Left kidney (tissue), 8 donors: ENCODE measurements at places on chromosomes 12 and 14.

DNA sequence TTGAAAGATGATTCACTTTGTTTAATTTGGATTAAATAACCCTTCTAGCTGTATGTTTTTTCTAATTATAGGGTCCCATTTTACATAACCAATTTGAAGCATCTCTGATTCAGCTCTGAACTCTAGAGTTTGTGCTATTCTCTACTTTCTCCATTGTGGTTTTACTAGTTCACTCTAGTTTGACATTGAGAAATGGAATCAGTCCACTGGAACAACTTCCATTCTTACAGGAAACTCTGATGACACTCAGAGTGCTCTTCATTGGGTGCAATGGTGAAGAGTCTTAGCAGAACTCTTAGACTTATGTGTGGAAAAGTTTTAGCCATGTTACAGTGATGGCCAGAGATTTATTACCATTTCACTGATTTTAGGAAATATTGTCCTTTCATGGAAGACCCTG, 140.7 kb downstream of the DYRK2 start:
- no peak for DNase-seq

DNA sequence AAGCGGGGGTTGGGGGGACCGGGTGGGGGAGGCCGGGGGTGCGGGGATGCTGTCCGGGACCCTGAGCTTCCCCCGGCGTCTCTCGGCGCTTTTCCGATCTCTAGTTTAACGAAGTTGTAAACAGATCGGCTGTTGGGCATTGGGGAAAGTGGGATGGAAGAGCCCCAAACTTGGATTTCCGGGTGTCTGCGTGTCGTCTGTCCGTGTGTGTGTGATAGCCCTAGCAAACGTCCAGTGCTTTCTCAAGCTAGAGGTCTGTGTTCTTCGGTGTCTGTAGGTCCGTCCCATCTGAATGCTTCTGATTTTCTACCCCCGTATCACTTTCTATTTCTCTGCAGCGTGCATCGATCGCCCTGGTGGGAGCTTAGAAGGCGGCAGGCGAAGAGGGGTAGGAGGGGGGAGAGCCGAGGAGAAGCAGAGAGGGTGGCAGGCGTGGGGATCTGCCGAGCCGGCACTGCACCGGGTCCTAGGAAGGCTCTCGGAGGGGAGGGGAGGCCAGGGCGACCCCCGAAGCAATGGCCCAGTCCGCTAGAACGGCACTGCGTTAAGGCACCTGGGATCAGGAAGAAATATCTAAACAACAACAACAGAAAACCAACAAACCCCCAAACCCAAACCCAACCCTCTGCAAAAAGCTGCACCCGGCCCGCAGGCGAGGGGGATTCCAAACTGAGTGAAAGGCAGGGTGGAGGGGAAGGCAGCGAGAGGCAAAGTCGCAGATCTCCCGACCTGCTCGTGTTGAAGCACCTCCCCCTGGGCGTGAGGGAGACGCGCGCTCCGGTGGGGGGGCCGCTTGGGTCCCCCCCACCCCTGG, 1.0 kb downstream of the KCNA1 start:
- DNase-seq = peak; percentile 1

- DNase-seq = no peak
Observed at GRCh38 chr12:115411121-115411520, 727.1 kb upstream of the TBX3 start.

GRCh38 chr12:25301798-25302197, 51.1 kb upstream of the KRAS start:
- DNase-seq = no peak

DNA sequence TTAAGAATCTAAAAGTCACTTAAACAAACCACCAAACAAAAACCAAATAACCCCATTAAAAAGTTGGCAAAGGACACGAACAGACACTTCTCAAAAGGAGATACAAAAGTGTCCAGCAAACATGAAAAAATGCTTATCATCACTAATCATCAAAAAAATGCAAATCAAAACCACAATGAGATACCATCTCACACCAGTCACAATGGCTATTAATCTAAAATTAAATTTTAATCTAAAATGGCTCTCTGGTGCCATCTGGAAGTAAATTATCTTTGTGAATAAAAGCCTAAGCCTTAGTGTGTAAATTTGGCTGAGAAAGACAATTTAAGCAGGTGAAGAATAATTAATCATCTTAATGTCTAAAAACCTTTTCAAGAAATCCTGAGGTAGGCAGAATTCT, 204.5 kb upstream of the PPFIA2 start:
- no peak for DNase-seq

- no peak for DNase-seq
Observed at GRCh38 chr12:43675048-43675904, 83.3 kb downstream of the PUS7L start.

DNA sequence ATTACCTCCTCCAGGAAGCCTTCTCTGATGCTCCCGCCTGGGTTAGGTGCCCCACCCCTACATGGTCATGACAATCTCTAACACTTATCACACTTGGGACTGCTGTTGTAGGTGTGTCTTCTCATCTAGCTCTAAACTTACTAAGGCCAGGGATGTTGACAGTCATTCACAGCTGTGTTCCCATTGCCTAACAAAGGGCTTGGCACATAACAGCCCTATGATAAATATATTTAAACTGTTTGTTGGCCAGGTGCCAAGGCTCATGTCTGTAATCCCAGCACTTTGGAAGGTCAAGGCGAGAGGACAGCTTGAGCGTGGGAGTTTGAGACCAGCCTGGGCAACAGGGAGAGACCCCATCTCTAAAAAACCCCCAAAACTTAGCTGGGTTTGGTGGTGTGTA, 98.8 kb upstream of the RGS6 start:
- no peak for DNase-seq

- DNase-seq = no peak
Observed at GRCh38 chr12:85828576-85828975, 7.6 kb downstream of the RASSF9 start.

DNA sequence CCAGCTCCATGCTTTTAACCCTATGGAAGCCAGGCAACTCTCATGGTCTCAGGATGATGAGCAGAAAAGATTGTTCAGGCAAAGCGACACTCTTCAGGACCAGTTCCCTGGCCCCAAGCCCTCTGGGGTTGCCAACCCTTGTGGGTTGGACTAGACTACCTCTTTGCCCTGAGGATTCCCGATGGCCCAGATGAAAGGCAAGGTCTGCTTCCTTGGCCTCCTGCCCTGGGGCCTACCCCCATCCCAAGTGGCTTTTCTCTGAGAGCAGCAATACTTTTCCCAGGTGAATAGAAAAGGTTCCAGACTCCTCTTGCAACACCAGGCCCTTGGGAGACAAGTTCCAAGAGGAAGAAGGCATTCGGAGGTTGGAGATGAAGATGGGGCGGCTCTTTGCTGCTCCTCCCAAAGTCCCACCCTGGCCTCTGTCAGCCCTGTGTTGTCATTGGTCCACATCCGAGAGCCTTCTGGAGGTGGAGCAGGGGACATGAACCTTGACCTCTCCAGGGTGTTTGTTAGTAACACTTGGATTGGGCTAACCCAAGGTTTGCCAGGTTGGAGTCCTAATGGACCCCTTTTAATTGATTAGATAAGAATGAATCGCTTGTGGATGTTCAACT, 131.1 kb downstream of the GCH1 start:
- DNase-seq = no peak

DNA sequence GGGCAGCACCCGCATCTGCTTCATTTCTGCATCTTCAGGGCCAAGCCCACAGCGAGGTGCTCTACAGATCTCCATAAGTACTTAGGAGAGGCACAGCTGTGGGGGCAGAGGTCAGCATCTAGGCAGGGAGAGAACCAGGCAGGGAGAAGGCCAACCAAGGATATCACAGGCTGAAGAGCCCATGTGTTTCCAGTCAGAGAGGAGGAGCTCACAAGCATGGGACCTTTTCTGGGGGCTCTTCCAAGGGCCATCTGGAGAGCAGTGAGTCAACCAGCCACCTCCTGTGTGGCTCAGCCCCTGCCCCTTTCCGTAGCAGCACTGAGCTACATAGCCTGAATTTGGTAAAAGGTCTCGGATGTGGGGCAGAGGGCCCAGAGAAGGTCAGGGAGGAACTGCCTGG, 78.5 kb downstream of the ARL6IP4 start:
- DNase-seq = no peak

DNA sequence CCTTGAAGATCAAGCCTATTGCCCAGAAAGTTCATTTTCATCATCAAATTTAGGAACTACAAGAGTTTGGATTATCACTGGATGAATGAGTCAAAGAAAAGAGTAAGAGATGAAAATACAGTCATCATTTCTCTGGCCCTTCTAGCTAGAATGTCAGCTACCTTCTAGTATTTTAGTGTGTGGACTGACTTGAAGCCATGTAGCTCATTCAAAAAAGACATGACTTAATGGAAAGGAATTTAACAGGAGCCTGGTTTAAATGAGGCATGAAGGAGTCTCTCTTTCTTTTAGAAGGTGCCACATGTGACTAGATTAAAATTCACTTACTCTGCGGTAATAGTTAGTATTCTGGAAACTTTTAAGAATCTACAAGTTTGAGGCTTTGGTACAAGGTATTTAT, 7.1 kb downstream of the PTHLH start:
- no peak for DNase-seq

DNA sequence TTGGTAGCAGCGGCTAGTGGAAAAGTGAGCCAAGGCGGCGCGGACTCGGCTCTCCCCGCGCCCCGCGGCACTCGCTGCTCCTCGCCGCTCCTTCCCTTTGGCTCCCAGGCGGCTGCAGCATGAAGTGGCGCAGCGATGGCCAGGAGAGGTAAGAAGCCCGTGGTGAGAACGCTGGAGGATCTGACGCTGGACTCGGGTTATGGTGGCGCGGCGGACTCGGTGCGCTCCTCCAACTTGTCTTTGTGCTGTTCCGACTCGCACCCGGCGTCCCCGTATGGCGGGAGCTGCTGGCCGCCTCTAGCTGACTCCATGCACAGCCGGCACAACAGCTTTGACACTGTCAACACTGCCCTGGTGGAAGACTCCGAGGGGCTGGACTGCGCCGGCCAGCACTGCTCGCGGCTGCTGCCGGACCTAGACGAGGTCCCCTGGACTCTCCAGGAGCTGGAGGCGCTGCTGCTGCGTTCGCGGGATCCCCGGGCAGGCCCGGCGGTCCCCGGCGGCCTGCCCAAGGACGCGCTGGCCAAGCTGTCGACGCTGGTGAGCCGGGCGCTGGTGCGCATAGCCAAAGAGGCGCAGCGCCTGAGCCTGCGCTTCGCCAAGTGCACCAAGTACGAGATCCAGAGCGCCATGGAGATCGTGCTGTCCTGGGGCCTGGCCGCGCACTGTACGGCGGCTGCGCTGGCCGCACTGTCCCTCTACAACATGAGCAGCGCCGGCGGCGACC, 225.6 kb upstream of the CRY1 start:
- no peak for DNase-seq

GRCh38 chr12:93274937-93275336, 102.8 kb upstream of the NUDT4 start:
- DNase-seq = peak; percentile 19

DNA sequence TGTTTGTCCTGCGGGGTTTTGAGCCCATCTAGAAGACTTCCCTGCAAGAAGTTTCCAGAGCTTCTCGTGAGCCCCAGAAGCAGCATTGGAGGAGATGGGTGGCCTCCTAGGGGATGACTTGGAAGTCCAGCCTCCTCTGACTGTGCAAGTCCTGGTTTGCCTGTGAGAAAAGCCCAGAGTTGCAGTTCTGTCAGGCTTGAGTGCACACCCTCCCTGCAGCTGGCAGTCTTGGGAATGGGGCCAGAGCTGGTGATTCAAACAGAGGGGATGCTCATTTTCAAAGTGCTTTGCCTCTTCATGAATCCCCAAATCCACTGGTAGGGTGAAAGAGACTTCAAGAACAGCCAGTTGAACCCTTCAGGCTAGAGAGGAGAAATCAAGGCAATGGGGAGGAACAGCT, 3.9 kb upstream of the PPP1R1A start:
- DNase-seq = no peak
